ENCODE measurements at places on chromosomes 3 and 15.

- no peak for DNase-seq
Measured at GRCh38 chr3:66200786-66201185, 20.0 kb upstream of the SLC25A26 start.

GRCh38 chr3:38254872-38255271, 10.7 kb upstream of the SLC22A13 start:
- DNase-seq: no peak

GRCh38 chr15:59174151-59174834, 32.4 kb upstream of the LDHAL6B start:
- no peak for DNase-seq

GRCh38 chr15:77870195-77871065, 207.1 kb downstream of the TBC1D2B start:
- DNase-seq: peak; percentile 5

GRCh38 chr3:86152620-86153019, 838.3 kb downstream of the VGLL3 start:
- DNase-seq: no peak

DNA sequence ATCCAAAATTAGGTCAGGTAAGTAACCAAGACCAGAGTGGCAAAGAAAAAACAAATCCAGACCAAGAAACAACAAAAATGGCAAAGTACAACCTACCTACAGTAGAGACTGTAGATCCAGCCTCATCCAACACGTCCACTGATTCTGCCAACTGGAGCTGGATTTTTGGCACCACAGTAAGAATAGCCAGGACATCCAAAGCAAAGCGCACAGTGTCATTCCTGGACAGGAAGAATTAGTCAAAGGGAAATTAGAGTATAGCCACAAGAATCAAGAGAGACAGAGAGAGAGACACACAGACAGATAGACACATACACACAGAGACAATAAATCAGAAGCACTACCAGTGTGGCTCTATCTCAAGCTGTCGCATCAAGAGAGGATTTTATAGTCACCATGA, 31.1 kb downstream of the RBM15B start:
- DNase-seq: no peak

DNA sequence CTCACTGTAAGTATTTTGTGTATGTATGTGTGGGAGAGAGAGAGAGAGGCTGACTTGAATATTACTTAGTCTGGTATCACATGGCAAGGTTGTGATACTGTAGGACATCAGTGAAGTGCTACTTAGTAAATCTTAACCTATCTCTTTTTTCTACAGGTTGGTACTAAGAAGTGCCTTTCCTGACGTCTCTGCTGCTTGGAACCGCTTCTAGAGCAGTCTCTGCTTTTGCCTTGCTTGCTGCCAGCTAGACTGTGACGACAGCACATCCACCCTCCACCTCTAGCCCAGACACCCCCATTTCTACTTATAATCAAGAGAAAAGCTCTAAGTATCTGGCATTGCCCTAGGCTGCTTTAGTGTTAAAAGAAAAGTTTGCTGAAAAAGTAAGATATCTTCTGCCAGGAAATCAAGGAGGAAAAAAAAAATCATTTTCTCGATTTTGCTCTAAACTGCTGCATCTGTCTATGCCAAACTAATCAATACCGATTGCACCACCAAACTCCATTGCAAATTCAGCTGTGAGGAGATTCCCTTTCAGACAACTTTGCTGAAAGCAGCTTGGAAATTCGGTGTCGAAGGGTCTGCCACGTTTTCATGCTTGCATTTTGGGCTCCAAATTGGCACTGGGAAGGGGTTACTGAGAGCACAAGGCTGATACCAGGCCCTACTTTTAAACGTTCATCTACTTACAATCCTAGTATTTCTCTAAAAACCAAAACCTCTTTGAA, 30.7 kb downstream of the MBNL1 start:
- DNase-seq: no peak

- no peak for DNase-seq
Measured at GRCh38 chr15:95557226-95558046, 773.1 kb upstream of the NR2F2 start.

DNA sequence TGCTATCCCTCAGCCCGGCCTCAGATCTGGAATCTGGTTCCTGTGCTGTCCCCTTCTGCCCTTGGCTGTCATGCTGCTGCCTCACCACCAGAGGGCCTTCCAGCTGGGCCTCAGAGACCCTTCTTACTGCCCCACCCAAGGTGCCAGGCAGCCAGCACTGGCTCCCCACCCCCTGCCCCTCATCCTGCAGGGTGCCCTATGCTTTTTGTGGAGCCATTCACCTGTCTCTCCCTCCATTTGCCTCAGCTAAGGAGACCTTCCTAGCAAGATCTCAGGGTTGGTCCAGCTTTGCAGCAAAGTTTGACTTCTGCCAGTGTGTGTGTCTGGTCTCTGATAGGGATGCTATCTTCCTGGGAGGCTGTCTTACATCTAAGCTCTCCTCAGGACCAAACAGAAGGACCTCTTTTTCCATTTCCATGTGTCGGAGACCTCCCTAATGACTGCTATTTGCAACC, 1.9 kb upstream of the VWA5B2 start:
- DNase-seq: peak; percentile 40
